ENCODE measurements at places on chromosomes 1 and 21.

- DNase-seq, result no peak
These were observed 30.3 kb downstream of the TEX35 start for GRCh38 chr1:178543290-178543607.

- DNase-seq, result no peak
These were observed 55.3 kb upstream of the EIF4G3 start for GRCh38 chr1:21232044-21232443.

DNA sequence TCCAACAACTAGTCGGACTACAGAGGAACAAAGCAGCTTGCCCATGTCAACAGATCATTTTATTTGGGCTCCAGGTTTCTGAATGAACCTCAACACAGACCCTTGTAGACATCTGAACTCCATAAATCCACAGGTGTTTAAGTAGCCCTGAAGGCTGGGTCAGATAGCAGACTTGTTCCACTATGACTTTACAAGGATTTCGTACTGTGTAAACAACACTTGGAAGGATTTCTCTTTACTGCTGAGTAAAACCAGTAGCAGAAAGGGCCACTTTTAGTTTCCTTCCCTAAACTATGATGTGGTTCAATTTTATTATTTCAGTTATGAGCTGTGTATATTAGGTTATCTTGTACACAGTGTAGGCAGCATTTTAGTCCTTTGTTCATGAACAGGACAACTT is 316.4 kb upstream of the ADGRL2 start:
- no peak for DNase-seq

DNA sequence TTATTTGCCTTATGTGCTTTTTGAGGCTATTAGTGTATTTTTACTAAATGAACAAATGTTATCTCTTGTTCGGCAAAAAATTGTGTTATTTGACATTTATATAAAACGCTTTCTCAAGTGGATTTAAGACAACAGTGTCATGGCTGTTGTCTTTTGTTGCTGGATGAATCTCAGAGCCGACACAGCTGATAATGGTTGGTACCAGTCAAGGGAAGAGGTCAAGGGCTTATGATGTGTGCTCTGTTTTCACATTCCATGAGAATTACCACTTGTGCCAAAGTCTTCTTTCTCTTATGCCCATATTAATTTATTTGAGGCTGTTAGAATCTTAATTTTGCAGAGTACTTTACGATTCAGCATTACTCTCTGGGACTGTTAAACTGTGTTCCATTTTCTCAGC is 17.9 kb upstream of the CD101 start:
- DNase-seq, result no peak
